ENCODE measurements at places on chromosomes 11 and 22.

GRCh38 chr22:31768422-31769059 lies 14.7 kb downstream of the DEPDC5 start:
- DNase-seq: no peak

DNA sequence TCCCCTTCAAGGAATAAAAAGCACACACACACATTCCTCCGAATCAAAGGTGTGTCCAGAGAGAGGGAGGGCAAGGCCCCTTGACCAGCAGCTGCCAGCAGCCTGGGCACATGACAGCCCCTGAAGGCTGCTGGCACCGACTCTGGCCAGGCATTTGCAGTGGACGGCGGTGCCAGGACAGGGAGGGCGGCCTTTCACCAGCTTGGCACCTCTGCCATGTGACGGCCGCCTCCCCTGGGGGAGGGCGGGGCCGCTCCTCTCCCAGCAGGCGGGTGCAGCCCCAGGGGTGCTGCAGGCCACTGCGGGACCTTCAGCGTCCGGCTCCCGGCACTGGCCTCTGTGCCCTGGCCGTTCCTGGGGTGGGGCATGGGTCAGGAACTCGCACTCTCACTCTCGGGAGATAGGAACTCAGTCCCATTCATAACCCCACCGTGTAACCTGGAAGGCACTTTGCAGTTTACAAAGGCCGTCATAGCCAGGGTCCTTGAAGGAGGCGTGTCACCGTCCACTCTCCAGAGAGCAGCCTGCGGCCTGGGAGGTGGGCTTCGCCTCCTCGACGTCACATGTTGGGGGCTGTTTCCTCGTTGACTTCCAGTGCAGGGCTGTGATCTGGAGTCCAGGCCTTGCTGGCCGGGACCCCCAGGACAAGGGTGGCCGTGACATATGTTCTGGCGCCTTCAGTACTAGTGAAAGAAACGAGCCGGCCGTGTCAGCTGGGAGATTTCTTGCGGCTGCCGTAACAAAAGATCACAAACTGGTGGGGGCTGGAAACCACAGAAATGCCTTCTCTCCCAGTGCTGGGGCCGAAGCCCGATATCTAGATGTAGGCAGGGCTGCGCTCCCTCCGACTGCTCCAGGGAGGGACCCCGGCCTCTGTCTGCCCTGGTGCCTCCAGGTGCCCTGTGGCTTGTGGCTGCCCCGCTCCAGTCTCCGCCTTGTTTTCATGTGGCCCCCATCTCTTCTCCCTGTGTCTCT lies 39.9 kb upstream of the SMIM38 start:
- no peak for DNase-seq

DNA sequence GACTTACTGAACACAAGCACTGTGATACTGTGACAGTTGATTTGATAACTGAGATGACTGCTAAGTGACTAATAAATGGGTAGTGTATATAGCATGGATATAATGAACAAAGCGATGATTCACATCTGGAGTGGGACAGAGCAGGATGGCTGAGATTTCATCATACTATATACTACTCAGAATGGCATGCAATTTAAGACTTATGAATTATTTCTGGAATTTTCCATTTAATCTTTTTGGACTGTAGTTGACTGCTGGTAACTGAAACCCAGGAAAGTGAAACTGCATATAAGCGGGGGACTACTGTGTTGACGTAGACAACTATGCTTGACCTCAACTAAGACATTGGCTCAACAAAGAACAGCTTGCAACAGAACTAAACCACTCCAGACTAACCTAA lies 20.0 kb upstream of the NUCB2 start:
- no peak for DNase-seq

GRCh38 chr11:46827995-46828394 lies 18.1 kb downstream of the CKAP5 start:
- DNase-seq: no peak

DNA sequence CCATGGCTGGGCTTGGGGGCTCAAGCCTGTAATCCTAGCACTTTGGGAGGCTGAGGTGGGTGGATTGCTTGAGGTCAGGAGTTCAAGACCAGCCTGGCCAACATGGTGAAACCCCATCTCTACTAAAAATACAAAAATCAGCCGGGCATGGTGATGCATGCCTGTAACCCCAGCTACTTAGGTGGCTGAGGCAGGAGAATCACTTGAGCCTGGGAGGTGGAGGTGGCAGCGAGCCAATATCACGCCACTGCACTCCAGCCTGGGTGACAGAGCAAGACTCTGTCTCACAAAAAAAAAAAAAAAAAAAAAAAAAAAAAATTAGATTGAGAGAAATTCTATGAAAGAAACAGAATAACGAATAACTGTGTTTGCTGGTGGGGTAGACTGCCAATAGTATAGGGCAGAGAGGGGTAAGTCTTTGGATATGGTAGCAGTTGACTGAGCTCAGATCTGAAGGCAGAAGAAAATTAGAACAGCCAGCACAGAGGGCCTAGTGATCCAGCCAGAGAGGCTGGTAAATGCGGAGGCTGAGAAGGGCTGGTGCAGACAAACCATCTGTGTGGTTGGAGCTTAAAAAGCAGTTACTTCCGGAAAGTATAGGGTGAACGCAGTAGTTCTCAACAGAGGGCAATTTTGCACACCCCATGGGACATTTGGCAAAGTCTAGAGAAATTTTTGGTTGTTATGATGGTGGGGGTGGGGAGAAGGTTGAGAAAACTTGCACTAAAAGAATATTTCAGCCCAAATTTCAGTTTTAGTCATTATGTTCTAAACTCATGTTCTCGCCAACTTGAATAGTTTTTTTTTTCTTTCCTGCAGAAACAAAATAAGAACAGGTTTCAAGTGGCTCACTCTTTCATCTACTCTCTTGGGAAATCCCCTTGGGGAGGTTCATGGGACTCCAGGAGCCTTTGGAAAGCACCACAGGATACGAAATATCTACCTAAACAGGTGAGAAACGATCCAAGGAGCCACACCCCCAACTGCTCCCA lies 1.6 kb upstream of the HORMAD2 start:
- peak; percentile 24 for DNase-seq

GRCh38 chr11:78351193-78351592 lies 66.4 kb downstream of the GAB2 start:
- no peak for DNase-seq

DNA sequence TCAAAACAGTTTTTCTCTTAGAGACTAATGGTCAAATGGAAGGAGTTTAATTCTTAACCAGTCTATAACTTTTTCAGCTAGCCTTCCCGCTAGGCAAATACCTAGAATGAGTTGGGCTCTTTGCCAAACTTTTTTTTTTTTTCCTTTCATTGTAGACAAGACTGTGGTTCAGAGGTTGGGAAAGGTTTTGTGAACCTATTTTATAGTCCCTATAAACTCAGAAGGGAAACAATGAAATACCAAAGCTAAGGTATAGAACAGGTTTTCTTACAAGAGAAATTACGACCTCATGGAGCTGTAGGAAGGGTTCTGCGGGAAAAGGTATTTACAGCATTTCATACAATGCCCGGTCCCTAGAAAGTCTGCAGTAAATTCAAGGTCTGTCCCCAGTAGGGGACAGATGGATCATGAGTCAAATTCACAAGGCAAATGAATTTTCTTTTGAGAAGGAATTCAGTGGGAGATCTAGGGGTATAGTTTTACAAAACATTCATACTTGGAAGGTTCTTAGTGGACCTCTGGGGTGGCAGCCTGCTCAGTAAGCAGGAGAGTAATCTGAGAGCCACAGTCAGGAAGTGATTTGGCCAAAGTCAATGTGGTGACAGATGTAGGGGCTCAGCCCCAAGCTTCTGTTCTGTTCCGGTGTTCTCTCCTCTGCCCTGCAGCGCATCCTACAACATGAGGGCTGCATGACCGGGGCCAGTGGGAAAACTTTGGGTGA lies 146.8 kb downstream of the DBX1 start:
- no peak for DNase-seq

DNA sequence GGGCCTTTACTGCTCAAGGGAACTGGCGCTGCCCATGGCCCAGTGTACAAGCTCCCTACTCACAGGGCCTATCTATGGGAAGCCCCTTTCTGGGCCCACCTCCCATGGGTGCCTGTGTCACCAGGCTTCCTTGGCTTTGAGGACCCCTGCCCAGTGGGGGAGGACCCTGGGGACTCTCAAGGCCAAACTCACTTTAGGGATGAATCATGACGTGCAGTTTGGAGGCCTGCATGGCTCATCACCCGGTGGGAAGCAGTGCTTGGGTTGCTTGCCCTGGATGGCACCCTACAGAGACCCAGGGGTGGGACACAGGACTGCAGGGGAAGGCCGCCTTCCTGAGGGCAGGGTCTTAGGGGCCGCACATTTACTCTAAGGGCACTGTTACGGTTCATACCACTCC lies 16.5 kb downstream of the KCTD21 start:
- no peak for DNase-seq

GRCh38 chr22:42114721-42115120 lies 15.9 kb downstream of the CYP2D6 start:
- no peak for DNase-seq

GRCh38 chr11:35139722-35140282 lies 831 bp downstream of the CD44 start:
- peak; percentile 48 for DNase-seq

- no peak for DNase-seq
These were observed 77.1 kb downstream of the MIAT start for GRCh38 chr22:26734339-26735018.

DNA sequence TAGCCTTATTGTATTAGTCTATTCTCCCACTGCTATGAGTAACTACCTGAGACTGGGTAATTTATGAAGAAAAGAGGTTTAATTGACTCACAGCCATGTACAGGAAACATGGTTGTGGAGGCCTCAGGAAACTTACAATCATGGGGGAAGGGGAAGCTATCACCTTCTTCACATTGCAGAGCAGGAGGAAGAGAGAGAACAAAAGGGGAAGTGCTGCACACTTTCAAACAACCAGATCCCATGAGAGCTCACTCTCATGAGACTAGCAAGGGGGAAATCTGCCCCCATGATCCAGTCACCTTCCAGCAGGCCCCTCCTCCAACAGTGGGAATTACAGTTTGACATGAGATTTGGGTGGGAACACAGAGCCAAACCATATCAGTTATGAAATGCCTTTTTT lies 179.4 kb downstream of the ARHGAP42 start:
- no peak for DNase-seq

- no peak for DNase-seq
These were observed 12.0 kb upstream of the EFCAB6 start for GRCh38 chr22:43823911-43824665.

DNA sequence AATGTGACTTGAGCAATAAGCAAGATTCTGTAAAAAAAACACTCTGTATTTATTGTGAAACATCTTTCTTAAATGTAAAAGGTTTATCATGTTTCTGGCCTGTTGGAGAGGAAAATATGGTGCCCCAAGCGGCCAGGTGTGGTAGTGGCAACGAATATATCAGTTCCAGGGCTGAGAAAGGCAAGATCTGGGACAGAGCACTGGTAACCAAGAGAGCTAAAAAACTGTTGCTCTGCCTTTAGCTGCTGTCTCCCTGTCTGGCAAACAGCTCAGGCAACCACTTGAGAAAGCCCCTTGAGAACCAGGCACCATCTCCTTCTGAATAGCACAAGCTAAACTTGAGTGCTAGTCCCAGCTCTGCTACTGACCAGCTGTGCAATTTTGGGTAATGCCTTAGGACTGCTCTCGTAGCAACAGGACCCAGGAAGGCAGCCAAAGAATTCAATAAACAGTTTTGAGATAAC lies 129.9 kb downstream of the KCNC1 start:
- DNase-seq: peak; percentile 6

DNA sequence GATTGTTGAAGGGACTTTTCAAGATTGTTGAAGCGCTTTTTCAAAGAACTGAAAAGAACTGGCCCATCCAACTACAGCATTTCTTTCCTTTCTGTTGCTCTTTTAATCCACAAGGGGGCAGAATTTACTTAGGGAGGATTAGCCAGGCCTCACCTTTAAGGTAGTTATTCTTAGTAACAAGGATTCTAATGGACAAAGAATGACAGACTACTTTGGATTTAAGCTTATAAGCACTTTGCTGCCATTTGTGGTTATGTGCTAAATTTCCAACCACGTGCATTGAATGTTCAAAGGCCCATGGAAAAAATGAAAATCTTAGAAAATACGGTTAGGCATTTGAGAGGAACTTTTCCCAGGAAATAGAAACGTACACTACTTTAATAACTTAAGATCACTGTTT lies 49.5 kb upstream of the HSPA8 start:
- DNase-seq: peak; percentile 62

- no peak for DNase-seq
These were observed 22.8 kb upstream of the TFIP11 start for GRCh38 chr22:26534874-26535602.

GRCh38 chr22:19806213-19807160 lies 45.9 kb downstream of the TBX1 start:
- DNase-seq: no peak

Data from CD4-positive, alpha-beta T cell treated with Interleukin-2 at 100 ng/mL for 4 hours (primary cell).